Glutamatergic neuron (in vitro differentiated cells): ENCODE measurements at places on chromosomes 7 and 10.

GRCh38 chr10:73788864-73789658, 3.7 kb downstream of the ZSWIM8 start:
- no peak for DNase-seq

- no peak for DNase-seq
Observed at GRCh38 chr10:107098326-107098725, 66.2 kb downstream of the SORCS1 start.

- DNase-seq = no peak
Observed at GRCh38 chr7:15725051-15725450, 38.6 kb upstream of the MEOX2 start.

- no peak for DNase-seq
Observed at GRCh38 chr7:68699090-68699711, 899.1 kb upstream of the AUTS2 start.

DNA sequence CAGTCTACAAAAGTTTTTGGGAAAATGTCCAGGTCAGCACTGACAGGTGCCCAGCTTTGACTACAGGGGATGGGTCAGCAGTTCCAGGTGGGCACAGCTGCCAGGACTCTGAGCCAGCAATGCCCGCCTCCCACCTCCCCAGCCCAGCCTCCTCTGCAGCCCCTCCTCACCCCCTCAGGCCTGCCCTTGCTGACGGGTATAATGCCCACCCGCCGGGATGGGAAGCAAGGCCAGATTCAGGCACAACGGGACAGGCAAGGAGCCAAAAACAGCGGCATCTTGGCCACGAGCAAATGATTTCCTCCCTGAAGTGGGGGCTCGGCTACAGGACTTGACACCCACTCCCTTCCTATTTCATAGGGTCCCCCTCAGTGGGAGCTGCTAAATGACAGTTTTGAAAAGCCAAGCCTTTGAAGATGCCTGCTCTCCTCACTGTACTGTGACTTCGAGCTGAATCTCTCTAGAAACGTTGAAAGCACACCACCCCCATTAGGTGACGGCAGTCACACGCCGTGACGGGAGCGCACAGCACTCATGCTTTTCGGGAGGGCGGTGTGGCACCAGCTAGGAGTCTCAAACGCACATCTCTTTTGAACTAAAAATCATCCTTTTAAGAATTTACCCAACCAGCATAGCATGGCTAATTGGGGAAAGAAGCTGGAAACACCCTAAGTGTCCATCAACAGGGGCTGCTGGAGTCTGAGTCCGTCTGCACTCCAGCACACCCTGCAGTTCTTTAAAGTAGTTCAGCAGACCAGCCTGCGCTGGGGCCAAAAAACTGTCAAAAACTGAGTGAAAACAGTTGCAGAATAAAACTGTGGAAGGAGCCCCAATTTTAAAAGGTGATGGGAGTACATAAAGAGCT, 29.6 kb downstream of the MAD1L1 start:
- no peak for DNase-seq

DNA sequence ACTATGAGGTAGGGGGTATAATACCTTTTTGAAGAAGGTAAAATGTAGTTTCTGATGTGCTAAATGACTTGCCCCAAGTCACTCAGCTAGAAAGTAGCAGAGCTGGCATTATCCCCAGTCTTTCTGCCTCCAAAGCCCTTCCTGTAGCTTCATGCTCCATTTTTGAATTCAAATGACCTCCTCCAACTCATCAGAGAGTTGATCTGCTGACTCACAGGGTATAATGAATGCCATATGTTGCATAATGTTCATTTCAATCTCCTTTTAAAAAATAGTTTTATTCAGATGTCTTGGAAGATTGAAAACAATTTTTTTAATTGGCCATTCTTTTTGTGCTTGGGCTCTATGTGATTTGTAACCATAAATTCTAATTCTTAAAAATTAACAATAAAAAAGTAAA, 272.8 kb upstream of the IMMP2L start:
- DNase-seq = no peak

GRCh38 chr7:105268511-105269392, 120.0 kb downstream of the SRPK2 start:
- DNase-seq = no peak

DNA sequence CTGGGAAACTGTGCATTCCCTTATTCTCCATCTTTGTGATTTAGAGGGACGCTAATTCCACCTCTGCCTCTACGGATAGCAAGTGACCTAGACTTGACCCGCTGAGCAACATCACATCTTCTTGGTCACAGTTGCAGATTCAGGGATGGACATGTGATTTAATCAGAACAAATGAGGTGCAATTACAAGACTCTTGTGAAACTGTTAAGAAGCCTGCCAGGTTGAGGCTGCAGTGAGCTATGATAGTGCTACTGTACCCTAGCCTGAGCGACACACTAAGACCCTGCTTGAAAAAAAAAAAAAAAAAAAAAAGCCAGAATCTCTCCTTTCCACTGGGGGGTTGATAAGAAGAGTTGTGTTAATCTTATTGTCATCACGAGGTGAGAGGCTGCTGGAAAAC, 14.4 kb downstream of the MPLKIP start:
- DNase-seq = no peak

DNA sequence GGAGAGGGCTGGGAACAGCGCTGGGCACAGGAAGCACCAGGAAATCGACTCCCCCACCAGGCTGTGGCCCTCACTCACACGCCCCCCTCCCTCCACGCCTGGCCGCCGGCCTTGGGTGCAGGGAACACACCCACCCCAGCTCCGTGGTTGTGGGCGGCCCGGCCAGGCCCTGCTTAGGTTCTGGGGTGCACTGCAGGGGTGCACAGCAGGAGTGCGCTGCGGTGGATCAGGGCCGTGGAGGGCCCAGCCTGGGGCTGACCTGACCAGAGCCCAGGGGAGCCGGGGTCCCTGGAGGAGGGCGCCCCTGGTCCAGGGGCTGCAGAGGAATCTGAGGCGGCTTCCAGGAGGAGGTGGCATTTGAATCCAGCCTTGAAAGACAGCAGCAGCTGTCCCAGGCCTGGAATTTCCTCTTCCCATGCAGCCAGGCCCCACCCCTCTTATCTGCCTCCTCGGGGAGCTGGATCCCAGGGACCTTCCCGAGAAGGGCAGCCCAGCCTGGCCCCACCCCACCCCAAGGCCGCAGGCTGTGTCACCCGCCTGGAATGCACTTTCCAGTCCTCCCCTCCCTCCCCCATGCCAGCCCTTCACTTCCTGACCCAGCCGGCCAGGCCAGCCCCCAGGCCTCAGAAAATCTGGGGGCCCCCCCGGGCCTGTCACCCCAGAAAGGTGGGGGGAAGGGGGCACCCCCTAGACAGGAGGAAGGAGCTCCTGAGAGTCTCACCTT, 18.4 kb upstream of the PDGFA start:
- DNase-seq = no peak

- no peak for DNase-seq
Observed at GRCh38 chr7:5470167-5470532, 46.5 kb upstream of the TNRC18 start.

- DNase-seq = no peak
Observed at GRCh38 chr10:15570738-15571339, 148.9 kb downstream of the ITGA8 start.

GRCh38 chr7:142901426-142902259, 16.1 kb upstream of the TRPV6 start:
- DNase-seq = no peak

DNA sequence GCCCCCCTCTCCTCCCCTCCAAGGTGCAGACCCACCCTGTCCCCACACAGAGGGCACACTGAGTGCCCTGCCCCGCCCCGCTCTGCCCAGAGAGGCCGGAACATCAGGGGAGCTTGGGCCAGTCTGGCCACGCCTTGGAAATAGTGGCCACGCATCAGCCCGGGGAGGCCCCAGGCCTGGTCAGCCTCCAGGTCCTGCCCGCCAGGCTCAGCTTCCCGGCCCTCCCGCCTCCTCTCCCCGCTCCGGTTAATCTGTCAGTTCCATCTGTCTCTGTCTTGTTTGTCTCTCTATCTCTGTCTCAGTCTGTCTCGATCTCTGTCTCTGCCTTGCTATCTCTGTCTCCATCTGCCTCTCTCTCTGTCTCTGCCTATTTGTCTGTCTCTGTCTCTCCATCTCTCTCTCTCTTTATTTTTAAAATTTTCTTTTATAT, 28.9 kb upstream of the TNRC18 start:
- no peak for DNase-seq

DNA sequence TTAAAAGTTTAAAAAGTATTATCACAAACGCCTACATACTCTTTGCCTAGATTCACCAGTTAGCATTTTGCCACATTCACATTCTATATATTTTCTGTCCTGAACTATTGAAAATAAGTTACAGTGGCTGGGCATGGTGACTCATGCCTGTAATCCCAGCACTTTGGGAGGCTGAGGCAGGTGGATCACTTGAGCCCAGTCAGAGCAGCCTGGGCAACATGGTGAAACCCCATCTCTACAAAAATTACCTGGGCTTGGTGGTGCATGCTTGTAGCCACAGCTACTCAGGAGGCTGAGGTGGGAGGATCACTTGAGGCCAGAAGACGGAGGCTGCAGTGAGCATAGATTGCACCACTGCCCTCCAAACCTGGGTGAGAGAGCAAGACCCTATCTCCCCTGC, 5.3 kb downstream of the ARPC1A start:
- no peak for DNase-seq

DNA sequence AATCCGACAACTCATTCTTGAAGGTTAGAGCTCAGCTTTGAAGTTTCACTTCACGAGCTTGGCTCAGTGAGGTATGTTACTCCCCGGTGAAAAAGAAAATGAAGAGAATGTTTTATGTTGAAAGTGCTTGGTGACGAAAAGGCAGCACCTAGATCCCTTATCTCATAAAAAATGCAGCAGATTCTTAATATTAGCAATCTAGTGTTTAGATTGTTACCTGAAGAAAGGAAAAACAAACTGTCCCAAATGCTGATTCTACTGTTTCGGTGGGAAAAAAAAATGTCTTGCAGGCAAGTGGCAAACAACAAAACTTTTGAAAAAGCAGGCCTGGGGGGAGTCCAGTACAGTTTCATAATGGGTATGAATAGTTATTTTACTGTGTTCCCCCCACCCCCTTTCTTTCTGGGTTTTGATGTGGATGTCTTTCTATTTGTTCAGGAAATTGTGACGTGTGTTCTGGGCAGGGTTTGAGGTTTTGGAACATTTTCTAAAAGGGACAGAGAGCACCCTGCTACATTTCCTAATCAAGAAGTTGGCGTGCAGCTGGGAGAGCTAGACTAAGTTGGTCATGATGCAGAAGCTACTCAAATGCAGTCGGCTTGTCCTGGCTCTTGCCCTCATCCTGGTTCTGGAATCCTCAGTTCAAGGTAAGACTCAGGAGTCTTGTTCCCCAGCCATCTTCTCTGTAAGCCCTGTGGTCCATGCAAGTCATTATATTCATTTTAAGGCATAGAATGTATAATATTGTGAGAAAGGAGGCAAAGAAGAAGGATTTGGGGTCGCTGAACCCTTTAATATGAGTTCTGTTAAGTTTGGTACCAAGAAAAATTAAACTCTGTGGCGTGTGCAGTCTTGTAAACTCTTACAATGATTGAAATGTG, at the start of gene SRGN:
Gene SRGN, plus strand, starts transcription at position 514 of the 881 bp plus-strand sequence. Its CDS starts 55 bp downstream, at position 569.
- no peak for DNase-seq

- no peak for DNase-seq
Observed at GRCh38 chr7:134234216-134234615, 82.5 kb downstream of the SLC35B4 start.

DNA sequence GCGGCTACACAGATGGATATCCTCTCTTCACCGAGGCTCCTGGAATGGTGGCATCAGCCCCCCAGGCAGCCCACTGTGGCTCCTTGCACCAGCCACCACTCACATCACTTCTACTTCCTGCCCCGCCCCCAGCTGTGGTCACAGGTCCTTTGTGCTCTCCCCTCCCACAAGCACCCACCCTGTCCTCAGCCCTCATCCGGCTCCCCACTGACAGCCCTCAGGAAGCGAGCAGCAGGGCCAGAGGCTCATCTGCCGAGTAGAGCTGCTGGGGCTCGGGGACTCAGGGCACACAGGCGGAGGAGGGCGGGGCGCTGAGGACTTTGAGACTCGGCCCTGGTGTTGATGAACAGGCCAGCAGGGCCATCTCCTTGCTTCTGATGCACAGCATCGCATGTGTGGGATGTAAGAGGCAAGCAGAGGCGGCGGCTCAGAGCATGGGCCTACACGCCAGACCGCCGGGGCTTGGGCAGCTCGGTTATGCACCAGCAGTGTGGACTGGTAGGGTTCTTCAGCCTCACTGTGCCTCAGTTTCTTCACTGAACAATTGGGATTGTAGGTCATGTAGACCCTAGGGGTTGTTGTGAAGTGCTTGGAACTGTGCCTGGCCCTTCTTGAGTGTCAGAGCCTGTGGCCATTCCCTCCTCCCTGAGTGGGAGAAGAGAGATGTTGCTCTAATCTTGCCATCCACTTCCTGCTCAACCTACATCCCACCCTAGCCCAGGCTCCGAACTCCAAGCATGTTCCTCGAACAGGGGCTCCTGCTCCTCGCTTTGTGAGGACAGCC, at the start of gene PRF1:
Gene PRF1, minus strand, starts transcription at position 77 of the 784 bp plus-strand sequence. CDS start 1,839 bp downstream, outside the sequence.
- DNase-seq = no peak

DNA sequence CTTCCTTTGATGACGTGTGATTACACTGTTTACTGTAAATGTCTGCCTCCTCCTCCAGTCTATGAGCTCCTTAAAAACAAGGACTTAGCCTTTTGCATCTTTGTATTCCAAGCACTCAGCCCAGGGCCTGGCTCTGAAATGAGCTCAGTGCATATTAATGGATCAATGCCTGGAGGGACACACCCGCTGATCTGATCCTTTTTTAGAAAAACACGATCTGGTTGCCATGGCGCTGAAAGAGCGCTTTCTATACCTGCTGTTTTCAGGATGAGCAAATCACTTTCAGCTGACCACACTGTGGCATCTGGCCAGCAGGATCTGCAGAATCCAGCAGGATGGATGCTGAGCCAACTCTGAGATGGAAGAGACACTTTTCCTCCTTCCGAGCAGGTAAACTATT, 37.8 kb upstream of the GARS1 start:
- peak; percentile 75 for DNase-seq
